ENCODE measurements at places on chromosomes 11 and 22.
A peak's percentile ranks its signal among the peaks of the same experiment; 100 is the strongest.

GRCh38 chr11:102108734-102109440, 1.4 kb upstream of the YAP1 start:
- no peak for DNase-seq

DNA sequence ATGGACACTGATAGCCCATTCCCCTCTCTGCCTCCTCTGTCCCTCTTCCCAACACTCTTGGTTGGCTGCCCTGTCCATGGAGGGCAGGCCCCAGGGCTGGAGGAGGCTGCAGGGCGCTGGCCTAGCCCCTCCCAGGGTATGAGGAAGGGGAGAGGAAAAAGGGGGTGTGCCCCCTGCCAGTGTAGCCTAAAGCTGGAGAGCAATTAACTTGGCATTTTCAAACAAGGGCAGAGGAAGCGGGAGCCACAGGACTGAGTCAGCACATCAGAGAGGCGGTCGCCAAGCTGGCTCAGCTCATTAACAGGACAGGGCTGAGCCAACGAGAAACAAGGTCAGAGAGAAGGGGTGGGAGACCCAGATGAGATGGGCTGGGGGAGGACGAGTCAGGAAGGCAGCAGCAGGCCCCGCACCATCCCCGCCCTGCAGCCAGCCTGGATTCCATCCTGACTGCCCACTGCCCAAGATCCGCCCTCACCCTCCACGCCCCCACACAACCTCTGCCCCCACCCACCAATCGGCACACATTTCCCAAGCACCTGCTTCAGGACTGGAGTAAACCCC, 76.3 kb downstream of the BUD13 start:
- peak; percentile 59 for DNase-seq

DNA sequence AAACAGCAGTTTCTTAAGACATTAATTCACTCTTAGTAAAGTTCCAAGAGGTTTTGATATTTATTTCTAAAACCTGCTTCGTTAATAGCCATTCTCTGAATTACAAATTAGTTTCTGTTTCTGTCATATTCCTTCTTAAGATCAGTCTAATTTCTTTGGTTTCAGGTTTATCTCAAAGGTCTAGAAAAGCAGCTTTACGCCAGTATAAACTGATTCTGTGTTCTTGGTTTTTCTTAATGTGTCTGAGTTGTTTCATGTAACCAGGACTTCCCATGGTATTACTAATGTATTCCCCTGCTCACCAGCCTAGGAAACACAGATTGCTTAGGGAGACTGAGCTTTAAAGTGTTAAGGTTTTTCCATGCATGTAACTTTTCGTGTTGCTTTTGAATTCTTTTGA, 6.8 kb upstream of the ACY3 start:
- DNase-seq, result no peak

- no peak for DNase-seq
Measured at GRCh38 chr22:27490080-27490479, 311.5 kb downstream of the MN1 start.

- peak; percentile 82 for DNase-seq
Measured at GRCh38 chr11:19673924-19674729, 38.5 kb upstream of the NAV2 start.

GRCh38 chr11:118658429-118659313, 20.8 kb downstream of the TREH start:
- DNase-seq, result no peak

GRCh38 chr11:107017433-107018218, 650 bp downstream of the GUCY1A2 start:
- DNase-seq, result peak; percentile 66

- DNase-seq, result no peak
Measured at GRCh38 chr11:69861901-69862300, 42.7 kb upstream of the FGF3 start.

- no peak for DNase-seq
Measured at GRCh38 chr11:102147632-102148031, 37.4 kb downstream of the YAP1 start.

DNA sequence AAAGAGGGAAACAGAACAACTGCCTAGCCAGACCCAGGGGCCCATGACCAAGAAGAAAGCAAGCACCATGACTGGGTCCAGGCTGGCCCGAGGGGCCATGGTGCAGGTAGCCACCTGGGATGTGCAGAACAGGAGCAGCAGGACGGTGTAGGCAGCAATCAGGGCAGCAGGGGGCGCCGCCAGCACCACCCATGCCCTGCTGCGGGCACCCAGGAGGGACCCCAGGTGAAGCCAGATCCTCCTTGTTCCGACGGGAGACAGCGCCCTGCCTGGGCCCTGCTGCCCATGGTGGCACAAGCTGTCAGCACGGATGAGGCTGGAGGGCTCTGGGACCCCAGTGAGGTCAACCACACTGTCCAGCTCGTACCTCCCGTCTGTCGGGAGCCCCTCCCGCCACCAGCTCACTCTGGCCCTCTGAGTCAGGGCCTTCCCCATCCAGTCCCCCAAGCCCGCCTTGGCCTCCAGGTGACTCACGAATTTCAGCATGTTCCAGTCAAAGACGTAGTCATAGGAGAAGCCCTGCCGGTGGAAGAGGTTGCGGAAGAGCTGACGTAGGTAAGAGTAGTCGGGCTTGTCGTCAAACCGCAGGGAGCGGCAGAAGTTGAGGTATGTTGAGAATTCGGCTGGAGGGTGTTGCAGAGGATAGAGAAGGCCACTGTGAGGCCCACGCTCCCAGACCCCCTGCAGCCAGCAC, 18.8 kb downstream of the CSNK1E start:
- no peak for DNase-seq

DNA sequence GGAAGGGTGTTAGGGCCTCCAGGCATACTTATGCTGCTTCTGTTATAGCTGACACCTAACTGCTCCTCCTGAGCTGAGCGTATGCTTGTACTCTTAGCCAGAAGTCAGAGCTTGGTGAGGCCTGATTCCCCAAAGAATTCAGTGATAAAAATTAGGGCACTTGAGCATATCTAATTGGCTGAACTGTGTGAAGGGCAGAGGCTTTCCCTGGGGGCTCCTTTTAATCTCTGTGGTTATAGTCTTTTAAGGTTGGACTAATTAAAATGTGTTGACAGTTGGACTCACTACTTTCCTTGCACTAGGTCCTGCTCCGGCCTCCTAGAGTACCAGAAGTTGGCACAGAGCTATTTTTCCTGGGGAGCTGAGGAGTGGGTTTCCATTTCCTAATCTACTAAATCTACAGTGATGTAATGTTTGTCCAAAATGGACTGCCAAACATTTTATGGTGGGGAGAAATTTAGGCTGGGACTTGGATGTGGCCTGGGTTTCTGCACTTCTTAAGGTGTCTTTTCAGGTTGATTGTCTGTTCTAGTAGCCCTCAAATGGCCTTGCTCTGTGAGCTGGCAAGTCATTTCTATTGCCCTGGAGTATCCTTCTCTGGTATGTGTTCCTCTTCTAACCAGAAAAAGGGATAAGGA, 18.4 kb downstream of the STIM1 start:
- DNase-seq, result no peak

DNA sequence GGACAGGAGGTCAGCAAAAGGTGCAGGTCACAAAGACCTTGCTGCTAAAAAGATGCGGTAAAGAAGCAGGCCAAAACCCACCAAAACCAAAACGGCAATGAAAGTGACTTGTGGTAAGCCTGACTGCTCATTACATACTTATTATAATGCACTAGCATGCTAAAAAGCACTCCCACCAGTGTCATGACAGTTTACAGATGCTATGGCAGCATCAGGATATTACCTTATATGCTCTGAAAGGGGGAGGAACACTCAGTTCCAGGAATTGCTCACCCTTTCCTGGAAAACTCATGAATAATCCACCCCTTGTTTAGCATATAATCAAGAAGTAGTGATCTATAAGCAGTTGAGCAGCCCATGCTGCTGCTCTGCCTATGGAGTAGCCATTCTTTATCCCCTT, 45.2 kb upstream of the SLC5A12 start:
- DNase-seq, result no peak

GRCh38 chr11:46597609-46598219, 3.9 kb upstream of the AMBRA1 start:
- no peak for DNase-seq

- DNase-seq, result no peak
Measured at GRCh38 chr11:43164831-43165230, 147.0 kb upstream of the API5 start.

DNA sequence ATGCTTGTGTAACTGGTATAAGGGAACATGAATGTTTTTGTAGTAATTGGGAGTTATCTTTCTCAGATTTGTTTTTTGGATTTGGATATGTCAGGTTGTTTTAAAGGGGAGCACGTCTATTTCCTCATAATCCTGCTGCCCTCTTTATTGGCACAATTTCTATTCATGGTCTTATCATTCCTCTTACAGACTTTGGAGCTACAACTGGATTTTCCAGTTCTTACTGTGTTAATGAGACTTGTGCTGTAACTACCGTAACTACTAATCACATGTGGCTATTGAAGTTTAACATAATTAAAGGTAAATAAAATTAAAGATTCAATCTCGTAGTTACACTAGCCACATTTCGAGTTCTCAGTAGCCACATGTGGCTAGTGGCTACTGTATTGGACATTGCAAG, 1.9 kb downstream of the FDX1 start:
- DNase-seq, result no peak

DNA sequence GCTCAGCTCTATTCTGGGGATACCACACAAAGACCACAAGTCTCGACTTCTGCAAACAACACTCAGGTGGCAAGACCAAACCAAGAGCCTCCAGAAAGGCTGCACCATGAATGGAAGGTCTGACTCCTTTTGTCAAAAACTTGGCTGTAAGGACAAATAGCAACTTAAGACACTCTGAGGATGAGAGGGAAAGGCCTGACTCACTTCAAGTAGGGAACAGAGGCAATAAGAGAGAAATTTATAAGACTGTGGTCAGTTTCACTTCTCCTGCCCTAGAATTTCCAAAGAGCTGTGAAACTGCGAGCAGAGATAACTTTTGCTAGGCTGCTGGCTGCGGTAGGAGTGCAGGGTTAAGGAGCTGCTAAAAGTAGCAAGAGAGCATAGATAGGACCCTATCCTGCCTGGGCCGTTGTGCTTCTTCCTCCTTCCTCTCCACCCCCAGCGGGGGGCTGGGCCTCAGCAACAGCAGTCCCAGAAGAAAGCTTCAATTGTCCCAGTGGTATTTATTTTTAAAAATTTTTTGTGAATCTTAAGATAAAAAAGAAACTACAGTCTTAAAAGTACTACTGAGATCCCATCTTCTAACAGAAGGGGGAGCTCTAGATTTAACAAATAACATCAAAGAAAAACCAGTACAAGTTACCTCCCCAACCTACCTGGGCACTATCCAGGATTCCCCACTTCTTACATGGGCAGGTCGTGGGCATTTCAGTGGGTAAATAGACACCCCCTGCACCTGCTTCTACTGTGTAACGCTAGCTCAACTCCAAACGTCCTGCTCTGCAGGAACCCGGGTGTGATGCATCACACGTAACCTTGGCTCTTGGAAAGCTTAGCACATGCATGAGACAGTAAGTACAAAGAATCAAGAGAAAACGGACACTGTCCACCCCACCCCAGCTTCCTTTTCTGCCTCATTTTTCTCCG, 66.4 kb downstream of the SGSM3 start:
- no peak for DNase-seq

DNA sequence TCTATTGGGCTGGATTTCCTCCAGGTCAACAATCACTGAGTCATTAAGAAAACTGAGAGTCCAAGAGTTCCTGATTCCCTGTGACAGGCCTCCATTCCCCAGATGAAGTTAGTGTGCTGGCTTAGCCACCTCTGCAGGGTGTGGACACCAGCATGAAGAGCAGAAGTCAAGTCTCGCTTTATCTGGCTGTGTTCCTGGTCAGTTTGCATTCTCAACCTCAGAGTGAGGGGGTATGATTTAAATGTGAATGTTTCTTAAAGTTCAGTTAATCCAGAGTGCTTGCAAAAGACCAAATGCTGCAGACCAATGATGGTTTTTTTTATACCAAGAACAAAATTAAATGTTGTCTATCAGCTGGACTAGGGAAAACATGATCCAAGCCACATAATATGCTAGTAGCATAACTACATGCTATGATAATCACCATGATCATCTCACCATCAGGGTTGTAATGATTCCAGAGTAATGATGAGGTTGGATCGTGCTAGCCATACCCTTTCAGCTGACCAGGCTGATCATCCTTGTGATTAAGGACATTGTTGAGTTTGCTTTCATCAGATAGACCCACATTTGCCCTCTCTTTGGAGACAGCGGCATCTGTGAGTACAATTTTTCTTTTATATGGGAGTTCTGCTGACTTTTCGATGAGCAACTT, 145.8 kb upstream of the ARHGAP20 start:
- DNase-seq, result no peak

DNA sequence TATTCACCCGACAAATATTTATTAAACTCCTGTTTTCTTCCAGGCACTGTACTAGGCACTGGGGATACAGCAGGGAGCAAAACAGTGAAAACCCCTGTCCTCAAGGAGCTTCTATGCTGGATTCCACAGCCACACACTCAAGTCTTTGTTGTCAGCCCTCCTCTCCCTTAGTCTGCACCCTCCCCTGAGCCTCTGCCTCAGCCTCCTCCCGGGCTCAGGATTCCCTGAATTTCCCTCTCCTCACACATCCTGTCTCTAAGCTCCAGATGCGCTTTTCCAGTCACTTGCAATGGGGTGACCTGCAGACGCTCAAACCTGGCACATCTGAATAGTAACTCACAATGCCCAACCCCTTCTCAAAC, 13.5 kb upstream of the TUB start:
- DNase-seq, result no peak

- DNase-seq, result no peak
Measured at GRCh38 chr11:27466363-27466762, 6.2 kb downstream of the LGR4 start.

DNA sequence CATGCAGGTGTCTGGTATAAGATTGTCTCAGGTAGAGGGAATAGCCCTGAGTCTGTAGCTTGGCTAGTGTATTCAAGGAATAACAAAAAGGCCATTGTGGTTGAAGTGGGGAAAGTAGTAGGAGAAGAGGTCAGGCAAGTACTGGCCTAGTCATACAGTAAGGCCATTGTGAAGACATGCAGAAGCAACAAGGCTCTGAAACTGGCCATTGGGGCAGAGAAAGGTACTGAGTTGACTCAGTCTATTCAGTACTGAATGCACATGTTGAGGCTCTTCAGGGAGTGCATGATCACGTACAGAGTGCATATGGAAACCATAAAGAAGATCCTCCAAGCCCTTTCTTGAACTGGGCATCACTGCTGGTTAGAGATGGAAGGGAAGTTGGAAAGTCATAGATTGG, 477.6 kb downstream of the SOX6 start:
- no peak for DNase-seq

- no peak for DNase-seq
Measured at GRCh38 chr11:24965748-24966147, 468.9 kb downstream of the LUZP2 start.

DNA sequence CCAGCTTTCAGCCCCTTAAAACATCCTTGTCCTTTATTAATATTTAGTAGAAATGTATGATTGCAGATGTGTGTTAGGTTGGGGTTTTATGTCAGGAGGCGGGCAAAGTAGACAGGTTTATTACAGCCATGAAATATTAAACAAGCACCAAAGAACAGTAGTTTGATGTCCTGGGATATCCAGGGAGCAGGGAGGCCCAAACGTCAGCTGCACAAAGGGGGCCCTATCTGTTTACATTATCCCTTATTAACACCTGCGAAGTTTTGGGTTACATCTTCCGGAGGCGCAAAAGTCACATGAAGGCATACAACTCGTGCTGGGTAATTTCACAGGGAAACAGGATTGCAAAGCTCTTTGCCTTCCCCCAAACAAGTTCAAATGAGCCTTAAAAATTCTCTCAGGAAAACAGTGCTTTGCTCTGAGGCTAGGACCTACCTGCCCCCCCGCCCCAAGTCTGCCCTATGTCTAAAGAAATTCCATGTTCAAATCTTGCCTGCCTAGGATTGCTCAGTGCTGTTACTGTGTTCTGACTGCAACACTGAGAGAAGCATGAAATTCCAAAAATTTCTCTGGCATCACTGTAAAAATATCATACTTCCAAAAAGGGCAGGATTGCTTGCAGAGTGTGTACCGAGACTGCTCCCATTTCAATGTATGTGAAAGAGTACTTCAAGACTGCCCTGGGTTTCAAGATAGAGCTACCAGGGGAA, 8.9 kb downstream of the MN1 start:
- no peak for DNase-seq

Measured in suprapubic skin (tissue), 4 donors.